ENCODE measurements at places on chromosomes 2 and 18. TPM values are rescaled to one million over a fixed set of nuclear protein-coding genes. Genes with fewer than 3 reads are reported as not detected.
A peak's percentile ranks its signal among the peaks of the same experiment; 100 is the strongest.

- H3K27me3 ChIP-seq: peaks cover 63% of the 10 kb centered on the region
- no peaks in the 10 kb centered on the region for H3K36me3 ChIP-seq
- no peak overlapping the region for H3K27ac ChIP-seq
Measured at GRCh38 chr2:173397539-173397938, 42.9 kb downstream of the CDCA7 start.

DNA sequence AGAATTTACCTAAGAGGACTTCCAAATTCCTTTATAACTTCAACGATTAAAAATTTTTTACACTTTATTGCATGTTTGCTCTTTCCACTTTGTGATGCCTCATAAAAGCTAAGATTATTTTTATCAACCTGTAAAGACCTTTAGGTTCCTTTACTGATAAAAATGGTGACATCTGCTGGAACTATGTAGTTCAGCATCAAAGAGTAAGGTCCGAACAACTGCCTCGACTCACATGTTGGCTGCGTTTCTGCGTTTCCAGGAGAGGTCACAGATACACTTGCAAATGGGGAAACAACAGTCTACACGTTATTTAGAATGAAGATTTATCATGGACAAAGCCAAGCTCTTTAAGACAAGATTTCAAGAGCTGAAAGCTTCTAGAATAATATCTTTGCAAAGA lies 18.8 kb upstream of the TMX3 start:
- H3K4me3 ChIP-seq: no peak overlapping the region
- no peak overlapping the region for H3K27ac ChIP-seq
- DNase-seq: no peak
- H3K27me3 ChIP-seq: no peaks in the 10 kb centered on the region

DNA sequence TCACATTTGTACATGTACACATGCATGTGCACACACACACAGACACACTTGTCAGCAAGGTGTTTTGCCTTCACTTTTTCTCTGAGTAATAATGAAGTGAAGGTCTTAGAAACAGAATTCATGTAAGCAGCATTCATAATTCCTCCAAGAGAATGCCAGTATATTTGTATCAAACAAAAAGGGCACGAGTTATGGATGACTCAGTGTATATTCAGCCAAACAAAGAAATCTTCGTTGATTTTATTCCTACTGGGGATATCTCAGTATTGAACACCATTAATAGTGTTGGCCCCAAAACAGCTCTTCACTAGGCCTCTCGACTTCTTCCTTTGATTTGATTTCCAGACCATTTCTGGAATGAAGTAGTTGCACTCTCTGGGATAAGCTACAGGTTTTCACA lies 125.3 kb downstream of the PIK3C3 start:
- H3K27me3 ChIP-seq: no peaks in the 10 kb centered on the region
- no peak for DNase-seq
- H3K36me3 ChIP-seq: peaks cover 16% of the 10 kb centered on the region
- H3K4me1 ChIP-seq: no peaks in the 10 kb centered on the region
- no peak overlapping the region for H3K4me3 ChIP-seq
- H3K27ac ChIP-seq: no peak overlapping the region

DNA sequence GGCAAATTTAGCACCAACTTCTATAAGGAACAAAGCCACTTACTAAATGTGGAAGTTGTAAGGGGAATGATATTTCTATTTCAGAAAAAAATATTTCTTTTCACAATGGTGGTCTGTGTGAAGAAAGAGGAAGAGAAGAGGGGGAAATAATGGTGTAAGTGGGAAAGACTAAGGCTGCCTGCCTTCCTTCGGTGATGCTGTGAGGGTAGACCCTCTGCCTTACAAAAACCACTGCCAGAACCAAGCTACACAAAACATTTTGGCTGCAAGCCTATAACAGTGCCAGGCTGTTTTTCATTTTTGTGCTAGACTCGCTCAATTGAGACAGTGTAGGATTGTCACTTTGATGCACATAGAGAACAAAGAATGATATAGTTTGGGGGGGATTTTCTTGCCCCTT lies 286.6 kb downstream of the ZEB2 start:
- no peak for DNase-seq
- H3K27me3 ChIP-seq: peaks cover 4% of the 10 kb centered on the region
- H3K27ac ChIP-seq: no peak overlapping the region

DNA sequence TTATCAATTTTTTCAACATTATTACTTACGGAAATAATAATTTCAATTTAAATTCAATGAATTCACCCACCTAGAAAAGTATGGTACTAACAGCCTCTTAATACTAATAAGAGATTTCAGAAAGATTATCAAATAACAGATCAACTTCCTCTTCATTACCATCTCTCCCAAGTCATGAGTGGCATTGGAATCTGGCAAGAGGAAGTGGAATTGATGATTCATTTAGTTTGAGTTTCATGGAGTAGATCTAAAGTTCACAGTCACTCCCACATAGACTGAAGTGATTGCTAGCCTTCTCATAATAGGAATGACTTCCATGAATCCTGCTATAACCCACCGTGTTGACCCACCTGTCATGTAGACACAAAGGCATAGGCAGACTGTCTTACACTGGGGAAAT lies 77.7 kb upstream of the WDR75 start:
- H3K4me1 ChIP-seq: no peaks in the 10 kb centered on the region
- DNase-seq: no peak
- no peak overlapping the region for H3K27ac ChIP-seq

DNA sequence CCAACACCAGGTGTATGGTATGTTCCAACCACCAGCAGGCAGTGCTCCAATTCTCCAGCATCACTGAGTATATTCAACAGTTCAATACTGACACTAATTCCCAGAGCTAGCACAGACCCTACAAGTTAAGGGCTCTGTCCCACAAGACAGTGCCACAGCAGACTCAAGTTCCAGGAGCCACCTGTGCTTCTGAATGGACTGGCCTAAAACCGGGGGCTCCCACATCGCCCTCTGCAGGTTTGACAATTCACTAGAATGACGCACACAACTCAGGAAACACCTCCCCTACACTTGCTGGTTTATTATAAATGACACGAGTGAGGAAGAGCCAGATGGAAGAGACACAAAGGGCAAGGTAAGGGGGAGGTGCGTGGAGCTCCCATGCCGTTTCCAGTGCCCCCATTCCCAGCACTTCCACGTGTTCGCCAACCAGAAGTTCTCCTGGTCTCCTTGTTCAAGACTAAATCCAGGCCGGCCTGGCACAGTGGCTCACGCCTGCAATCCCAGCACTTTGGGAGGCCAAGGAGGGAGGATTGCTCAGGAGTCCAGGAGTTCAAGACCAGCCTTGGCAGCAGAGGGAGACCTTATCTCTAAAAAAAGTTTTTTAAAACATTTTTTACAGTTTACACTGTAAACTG lies 12.2 kb upstream of the ATP6V1B1 start:
- no peaks in the 10 kb centered on the region for H3K36me3 ChIP-seq
- H3K4me3 ChIP-seq: no peak overlapping the region
- peaks cover 24% of the 10 kb centered on the region for H3K27me3 ChIP-seq
- H3K27ac ChIP-seq: peak overlapping the region; percentile 45

DNA sequence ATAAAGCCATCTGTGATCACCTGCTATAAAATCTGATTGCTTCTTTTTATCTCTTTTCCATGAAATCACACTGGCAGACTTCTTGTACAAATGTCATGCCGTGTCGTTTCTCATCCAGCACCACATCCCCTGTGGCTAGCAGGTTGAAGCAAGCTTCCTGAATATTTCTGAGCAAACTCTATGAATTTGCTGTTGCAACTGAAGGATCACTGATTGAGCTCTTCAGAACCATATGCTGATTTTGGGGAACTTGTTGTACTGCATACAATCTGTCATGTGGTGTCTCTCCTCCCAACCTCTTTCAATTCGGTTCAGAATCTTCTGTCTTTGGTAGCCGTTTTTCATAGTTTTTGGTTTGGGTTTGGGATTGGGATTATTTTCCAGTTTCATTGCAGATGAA lies 57.7 kb upstream of the RBMS1 start:
- H3K27ac ChIP-seq: no peak overlapping the region
- H3K36me3 ChIP-seq: no peaks in the 10 kb centered on the region
- H3K27me3 ChIP-seq: no peaks in the 10 kb centered on the region
- no peak for DNase-seq
- H3K4me3 ChIP-seq: no peak overlapping the region
- H3K4me1 ChIP-seq: no peaks in the 10 kb centered on the region

- no peak overlapping the region for H3K4me3 ChIP-seq
- no peaks in the 10 kb centered on the region for H3K4me1 ChIP-seq
- DNase-seq: no peak
- H3K27ac ChIP-seq: no peak overlapping the region
- H3K36me3 ChIP-seq: peaks cover 3% of the 10 kb centered on the region
- no peaks in the 10 kb centered on the region for H3K27me3 ChIP-seq
Measured at GRCh38 chr2:196372811-196373664, 201.7 kb upstream of the STK17B start.

DNA sequence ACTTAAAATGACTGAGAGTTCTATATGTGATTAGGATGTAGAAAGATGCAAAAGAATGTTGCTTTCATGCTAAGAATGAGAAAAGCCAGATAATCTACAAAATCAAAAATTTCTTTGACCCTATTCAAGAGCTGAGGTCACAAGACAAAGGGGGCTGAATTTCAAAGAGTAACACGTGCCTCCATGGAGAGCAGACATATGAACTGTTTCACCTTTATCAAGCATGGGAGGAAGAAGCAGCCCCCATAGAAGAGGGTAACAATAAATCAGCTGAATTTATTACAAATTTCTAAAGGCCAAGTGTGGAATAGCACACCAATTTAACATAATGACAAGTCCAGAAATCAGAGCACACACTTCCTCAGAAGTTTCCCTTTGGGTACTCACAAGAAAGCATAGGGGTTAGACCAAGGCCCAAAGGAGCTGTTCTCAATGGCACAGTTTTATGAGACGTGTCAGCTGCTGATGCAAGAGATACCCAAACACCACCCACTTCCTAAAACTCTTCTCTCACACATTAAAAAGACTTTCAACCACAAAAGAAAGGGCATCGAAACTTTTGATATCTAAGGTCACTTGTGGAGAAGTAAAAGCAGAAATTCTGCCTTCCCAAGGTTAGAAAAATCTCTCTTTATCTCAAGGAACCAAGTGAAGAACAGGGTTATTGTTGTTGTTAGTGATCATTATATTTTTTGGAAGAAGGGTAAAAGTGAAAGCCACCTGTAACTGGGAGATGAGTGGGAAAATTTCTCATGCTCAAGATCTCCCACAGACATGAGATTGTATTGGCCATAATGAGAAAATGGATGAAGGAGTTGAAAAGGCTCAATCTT lies 950.1 kb downstream of the TRIB2 start:
- H3K36me3 ChIP-seq: no peaks in the 10 kb centered on the region
- H3K4me1 ChIP-seq: no peaks in the 10 kb centered on the region
- H3K4me3 ChIP-seq: no peak overlapping the region

DNA sequence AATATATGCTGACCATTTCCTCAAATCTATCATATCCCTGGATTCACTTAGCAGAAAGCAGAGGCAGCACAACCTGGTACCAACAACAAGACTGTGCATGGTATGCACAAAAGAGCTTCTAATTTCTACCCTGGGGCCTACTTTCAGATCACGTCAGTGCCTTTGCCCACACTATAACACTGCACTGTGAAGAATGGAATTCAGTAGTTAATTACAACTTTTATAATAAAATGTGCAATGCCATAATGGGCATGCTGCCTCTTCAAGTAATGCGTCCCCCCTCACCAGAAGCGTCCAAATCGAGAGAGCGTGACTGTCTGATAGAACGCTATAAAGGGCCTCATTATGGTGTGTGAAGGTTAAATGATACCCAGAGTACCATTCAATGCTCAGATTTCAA lies 328.1 kb upstream of the PKDCC start:
- no peak for DNase-seq
- H3K36me3 ChIP-seq: no peaks in the 10 kb centered on the region
- H3K27me3 ChIP-seq: no peaks in the 10 kb centered on the region
- peaks cover 18% of the 10 kb centered on the region for H3K4me1 ChIP-seq
- no peak overlapping the region for H3K4me3 ChIP-seq
- H3K27ac ChIP-seq: no peak overlapping the region

- peaks cover 1% of the 10 kb centered on the region for H3K4me1 ChIP-seq
- DNase-seq: peak; percentile 4
- H3K36me3 ChIP-seq: no peaks in the 10 kb centered on the region
Measured at GRCh38 chr2:128638341-128639119, 319.9 kb upstream of the HS6ST1 start.

GRCh38 chr2:121529439-121530211 lies 1.1 kb upstream of the RNU4ATAC start:
- H3K36me3 ChIP-seq: peaks cover 5% of the 10 kb centered on the region
- peak overlapping the region; percentile 98 for H3K27ac ChIP-seq
- DNase-seq: no peak

GRCh38 chr2:206245265-206245672 lies 29.2 kb upstream of the ZDBF2 start:
- no peak for DNase-seq
- no peaks in the 10 kb centered on the region for H3K4me1 ChIP-seq
- H3K27me3 ChIP-seq: no peaks in the 10 kb centered on the region
- H3K36me3 ChIP-seq: no peaks in the 10 kb centered on the region

GRCh38 chr2:211351987-211352386 lies 795.6 kb downstream of the CPS1 start:
- H3K27ac ChIP-seq: no peak overlapping the region
- H3K27me3 ChIP-seq: no peaks in the 10 kb centered on the region
- H3K4me3 ChIP-seq: no peak overlapping the region
- H3K4me1 ChIP-seq: no peaks in the 10 kb centered on the region

DNA sequence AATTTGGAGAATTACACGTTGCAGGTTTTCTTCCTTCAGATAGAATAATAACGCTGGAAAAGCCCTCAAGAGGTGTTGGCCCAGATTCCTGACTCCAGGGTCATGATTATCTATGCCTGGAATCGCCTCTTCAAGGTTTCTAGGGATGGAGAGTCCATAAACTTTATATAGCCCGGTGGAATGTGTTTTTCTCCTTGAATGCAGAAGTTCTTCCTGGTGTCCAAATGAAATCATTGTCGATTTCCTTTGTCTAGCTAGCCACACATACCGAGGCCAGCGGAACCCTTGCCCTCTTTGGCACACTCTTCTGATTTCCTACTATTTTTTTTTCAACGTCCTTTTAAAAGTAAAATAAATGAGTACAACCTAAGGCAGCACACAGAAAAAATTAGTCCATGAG lies 117.8 kb downstream of the PID1 start:
- H3K27ac ChIP-seq: no peak overlapping the region
- no peak overlapping the region for H3K4me3 ChIP-seq
- H3K4me1 ChIP-seq: peaks cover 2% of the 10 kb centered on the region
- no peak for DNase-seq
- H3K36me3 ChIP-seq: no peaks in the 10 kb centered on the region

- no peak overlapping the region for H3K4me3 ChIP-seq
- no peaks in the 10 kb centered on the region for H3K36me3 ChIP-seq
- no peak for DNase-seq
- peaks cover 2% of the 10 kb centered on the region for H3K4me1 ChIP-seq
Measured at GRCh38 chr2:134623796-134624195, 95.0 kb downstream of the TMEM163 start.

GRCh38 chr2:238925281-238925680 lies 77.4 kb downstream of the TWIST2 start:
- H3K4me3 ChIP-seq: no peak overlapping the region
- no peak for DNase-seq
- no peak overlapping the region for H3K27ac ChIP-seq
- peaks cover 8% of the 10 kb centered on the region for H3K4me1 ChIP-seq

NGEF gene
- 0.71 TPM for total RNA-seq

GALR1 gene
- 4.0 TPM for total RNA-seq

ADRA2B gene
- total RNA-seq: 0.91 TPM

IL37 gene
- total RNA-seq: not detected

TANC1 gene
- 29.8 TPM for total RNA-seq

LRATD1 gene
- 177 TPM for total RNA-seq

MERTK gene
- total RNA-seq: 20.1 TPM

TDRD15 gene
- total RNA-seq: 0.04 TPM

INPP5D gene
- 9.0 TPM for total RNA-seq

IL36RN gene
- 0.13 TPM for total RNA-seq

CKAP2L gene
- 10.3 TPM for total RNA-seq

IL18RAP gene
- not detected for total RNA-seq

TMEFF2 gene
- total RNA-seq: 2.0 TPM

EGR4 gene
- total RNA-seq: 0.12 TPM

EPC2 gene
- total RNA-seq: 53.1 TPM

DAW1 gene
- total RNA-seq: 0.42 TPM

Data from progenitor cell of endocrine pancreas (in vitro differentiated cells).